ENCODE measurements at places on chromosomes 2 and 18. TPM values are rescaled to one million over a fixed set of nuclear protein-coding genes. Genes with fewer than 3 reads are reported as not detected.

CAVIN2 gene
- 3.1 TPM for total RNA-seq

MAPRE3 gene
- total RNA-seq = 0.65 TPM

HAUS1 gene
- total RNA-seq = 46.3 TPM

SULT1C4 gene
- total RNA-seq = not detected

CHN1 gene
- 0.07 TPM for total RNA-seq

C2orf81 gene
- total RNA-seq = 3.8 TPM

LOXHD1 gene
- not detected for total RNA-seq

All from Karpas-422 (cell line).